Peyer's patch (tissue), 4 donors: ENCODE measurements at places on chromosomes 1 and 21. TPM values are rescaled to one million over a fixed set of nuclear protein-coding genes. Genes with fewer than 3 reads are reported as not detected.

Gene SPATA45
- not detected for total RNA-seq

DNA sequence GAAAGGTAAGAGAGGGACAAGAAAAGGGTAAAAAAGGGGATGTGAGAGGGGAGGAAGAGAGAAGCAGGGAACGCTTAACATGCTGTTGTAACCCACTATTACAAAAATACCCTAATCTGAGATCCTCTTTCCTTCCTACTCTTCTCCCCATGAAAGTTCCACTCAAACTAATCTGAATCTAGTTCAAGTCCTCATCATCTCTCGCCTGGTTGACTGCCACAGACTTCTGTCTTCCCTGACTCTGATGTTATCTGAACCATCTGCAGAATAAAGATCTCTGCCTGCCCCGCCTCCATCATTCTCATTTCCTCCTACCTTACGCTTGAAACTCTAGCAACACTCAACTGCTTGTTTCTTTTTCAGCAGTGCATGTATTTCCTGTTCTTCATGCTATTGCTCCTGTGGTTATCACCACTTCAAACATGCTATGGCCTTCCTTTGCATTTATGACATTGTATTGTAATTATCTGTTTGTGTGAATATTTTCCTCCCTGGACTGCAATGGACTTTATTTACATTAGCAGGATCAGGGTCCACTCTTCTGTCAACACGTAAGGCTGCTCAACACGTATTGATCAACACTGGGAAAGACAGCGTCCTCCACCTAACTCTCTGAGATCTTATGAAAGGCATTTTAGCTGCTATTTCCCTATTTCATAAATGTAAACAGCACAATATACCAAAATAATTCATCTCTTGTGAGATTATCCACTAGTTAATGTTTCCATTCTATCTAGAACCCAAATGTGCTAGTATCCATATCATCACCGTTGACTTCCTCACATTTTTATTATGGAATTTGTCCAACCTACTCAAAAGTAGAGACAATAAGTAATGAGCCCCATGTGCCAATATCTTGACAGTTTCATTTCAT, 215.5 kb upstream of the USP25 start:
- no peak for DNase-seq

Gene HNRNPCL2
- total RNA-seq, result not detected

DNA sequence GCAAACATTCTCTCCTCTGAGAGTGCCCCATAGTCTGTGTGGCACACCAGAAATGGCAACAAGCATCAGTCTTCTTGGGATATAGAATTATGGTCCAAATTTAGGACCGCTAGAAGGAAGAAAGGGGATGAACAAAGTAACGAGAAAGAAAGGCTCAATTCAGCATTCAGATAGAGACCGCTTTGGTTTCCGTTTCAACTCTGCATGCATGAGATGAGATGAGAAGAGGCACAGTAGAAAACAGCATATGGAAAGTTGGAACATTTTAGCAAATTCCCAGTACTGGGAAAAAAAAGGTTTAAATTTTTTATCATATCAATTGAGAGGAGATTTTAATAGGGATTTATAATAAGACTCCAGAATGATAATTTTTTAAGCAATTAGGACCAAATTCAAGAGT, 595.5 kb upstream of the CHRM3 start:
- DNase-seq, result no peak
